Thoracic aorta (tissue), 2 donors: ENCODE measurements at places on chromosomes 7 and 10. TPM values are rescaled to one million over a fixed set of nuclear protein-coding genes. Genes with fewer than 3 reads are reported as not detected.

NSMCE4A gene
- total RNA-seq, result 64.0 TPM

SEMA3A gene
- total RNA-seq, result 1.1 TPM

GRCh38 chr7:194252-195009, 2.1 kb downstream of the FAM20C start:
- no peak for DNase-seq

DNA sequence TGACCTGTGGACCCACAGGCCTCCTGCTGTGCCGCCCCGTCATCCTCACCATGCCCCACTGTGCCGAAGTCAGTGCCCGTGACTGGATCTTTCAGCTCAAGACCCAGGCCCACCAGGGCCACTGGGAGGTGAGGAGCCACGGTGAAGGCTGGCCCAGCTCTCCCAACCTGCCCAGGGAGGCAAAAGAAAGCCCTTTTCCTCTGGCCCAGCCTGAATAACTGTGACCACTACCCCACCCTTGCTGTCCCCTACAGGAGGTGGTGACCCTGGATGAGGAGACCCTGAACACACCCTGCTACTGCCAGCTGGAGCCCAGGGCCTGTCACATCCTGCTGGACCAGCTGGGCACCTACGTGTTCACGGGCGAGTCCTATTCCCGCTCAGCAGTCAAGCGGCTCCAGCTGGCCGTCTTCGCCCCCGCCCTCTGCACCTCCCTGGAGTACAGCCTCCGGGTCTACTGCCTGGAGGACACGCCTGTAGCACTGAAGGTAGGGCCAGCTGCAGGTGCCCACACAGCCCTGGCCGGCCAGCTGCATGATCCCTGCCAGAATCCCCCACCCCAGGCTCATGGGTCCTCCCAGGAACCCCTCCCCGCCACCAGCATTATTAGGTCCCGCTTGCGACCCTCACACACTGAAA, 25.5 kb upstream of the SLC29A3 start:
- DNase-seq, result no peak

GRCh38 chr7:23546897-23547572, 15.3 kb upstream of the TRA2A start:
- no peak for DNase-seq

GRCh38 chr7:138842111-138842510, 44.1 kb upstream of the ATP6V0A4 start:
- DNase-seq, result no peak

DNA sequence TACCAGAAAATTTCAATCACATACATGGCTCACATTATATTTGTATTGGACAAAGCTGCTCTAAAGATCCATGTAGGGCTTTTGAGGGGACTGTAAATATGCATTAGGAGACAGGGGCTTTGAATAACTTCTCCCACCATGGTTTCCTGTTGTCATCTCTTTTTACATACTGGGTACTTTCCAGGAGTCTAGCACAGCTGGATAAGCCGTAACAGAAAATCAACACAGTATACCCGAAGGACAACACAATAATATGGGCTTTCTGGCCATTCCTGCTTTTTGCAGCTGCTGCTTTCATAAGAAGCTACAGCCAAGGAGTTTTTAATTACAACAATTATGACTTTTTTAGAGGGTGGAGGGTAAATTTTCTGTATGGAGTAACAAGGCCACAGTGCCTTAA, 63.4 kb upstream of the SRPK2 start:
- DNase-seq, result no peak

OR6V1 gene
- total RNA-seq, result not detected

GRCh38 chr7:158064631-158065030, 523.0 kb downstream of the PTPRN2 start:
- no peak for DNase-seq

TRPV5 gene
- not detected for total RNA-seq

AGAP6 gene
- total RNA-seq, result 26.9 TPM

BHLHA15 gene
- not detected for total RNA-seq

DNA sequence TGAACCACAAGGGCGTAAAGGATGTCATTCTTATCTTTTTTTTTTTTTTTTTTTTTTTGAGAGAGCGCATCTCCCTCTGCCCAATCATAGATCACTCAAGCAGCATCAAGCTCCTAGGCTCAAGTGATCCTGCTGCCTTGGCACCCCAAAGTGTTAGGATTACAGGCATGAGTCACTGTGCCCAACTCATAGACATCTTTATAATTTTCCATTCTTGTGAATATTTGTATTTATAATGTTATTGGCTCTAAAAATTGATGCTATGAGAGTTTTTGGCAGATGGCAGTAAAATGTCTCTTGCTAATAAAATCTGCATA, 128.7 kb downstream of the AKR1D1 start:
- DNase-seq, result no peak

DNA sequence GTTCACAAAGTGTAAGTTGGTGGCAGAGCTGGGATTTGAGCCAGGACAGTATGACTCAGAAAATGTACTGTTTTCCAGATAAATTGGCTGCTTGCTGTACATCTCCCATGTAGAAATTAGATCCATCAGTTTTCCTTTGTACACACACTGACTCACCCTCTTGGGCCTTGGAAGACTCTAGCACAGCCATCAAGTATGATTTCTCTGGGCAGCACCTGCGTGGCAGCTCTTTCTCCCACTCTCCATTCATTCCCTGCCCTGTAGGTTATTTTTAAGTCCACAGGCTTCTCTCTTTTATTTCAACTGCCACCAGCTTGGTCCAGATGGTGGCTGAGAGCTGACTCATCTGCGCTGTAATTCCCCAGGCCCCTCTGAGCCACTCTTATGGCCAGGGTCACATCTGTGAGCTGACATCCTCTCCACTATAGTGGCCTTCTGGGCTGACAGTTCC, 28.3 kb upstream of the SDK1 start:
- DNase-seq, result no peak

PNLIP gene
- total RNA-seq, result 1.7 TPM

OPN1SW gene
- total RNA-seq, result not detected

DNA sequence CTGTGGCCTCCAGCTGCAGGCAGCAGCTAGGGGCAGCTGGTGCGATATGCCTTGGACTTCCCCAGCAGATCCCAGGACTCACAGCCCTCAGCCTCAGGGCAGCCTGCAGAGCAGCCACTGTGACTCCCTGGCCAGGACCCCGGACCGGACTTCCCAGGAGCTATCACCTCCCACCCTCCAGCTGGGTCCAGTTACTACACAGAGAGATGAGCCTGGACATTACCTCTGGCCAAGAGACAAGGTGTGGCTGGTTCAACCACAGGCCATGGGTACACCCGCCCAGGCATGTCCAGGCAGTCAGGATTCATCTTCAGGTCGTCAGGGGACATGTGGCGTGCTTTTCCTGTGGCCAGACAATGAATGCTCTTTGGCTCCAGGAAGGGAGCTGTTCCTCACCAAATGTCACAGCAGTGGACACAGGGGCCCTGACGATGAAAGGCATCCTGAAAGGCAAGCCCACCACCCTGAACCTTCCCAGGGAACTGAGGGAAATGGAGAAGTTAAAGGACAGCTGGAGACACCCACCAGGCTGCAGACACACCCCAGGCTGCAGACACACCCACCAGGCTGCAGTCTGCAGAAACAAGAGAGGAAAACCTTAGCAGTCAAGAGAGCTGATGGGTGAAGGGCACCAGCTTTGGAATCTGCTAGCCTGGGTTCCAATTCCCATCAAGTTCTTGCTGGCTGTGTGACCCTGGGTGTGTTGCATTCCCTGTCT, 25.8 kb upstream of the NANOS1 start:
- DNase-seq, result no peak

OR2A1 gene
- 0.14 TPM for total RNA-seq

DNA sequence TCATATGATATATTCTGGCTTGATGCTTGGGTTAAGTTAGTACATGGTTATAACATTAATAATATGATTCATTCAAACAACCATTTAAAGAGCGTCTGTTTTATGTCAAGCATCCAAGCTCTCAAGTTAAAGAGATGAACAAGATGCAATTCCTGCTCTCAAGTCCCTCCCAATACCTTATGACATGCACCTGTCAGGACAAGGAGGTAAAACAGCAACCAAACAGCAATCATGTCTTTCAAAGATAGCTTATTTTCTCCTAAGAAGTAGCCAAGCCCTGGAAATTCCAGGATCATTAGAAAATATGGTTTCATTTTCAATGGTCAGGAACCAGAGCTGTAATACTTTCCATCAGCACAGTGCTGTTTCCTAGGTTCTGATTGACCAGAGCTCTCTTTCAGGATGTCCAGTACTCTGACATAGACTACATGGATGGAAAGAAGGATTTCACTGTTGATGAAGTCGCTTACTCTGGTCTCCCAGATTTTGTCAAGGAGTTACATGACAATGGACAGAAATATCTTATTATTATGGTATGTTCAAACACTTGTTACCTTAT, 29.0 kb downstream of the MGAM2 start:
- no peak for DNase-seq

GRCh38 chr10:88288320-88289059, 294.6 kb downstream of the RNLS start:
- no peak for DNase-seq

DNA sequence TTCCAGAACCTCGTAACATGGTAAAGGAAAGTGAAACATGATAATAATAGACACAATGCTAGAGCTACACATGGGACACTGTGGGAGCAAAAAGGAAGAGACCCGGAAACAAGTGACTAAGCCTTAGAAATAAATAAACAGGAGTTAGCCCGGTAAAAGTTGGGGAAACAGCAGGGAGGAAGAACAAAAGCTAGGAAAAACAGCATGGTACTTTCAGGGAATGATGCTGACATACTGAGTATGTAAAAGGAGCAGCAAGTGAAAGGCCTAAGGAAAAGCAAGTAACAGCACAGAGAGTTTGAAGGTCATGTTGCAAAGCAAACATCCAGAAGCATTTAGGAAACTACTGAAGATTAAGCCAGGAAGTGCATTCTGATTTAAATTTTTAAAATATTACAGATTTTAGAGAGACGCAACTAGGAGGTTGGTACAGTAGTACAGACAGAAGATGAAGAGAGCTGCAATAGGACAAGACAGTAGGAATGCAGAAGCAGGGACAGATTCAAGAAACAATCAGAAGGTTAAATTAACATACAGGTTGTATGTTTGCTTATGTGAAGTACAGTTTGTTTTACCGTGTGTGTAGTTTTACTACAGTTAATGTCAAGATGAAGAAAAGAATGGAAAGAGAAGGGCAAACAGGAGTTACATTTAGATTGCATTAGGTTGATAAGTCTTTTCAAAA, 63.7 kb downstream of the ARHGAP12 start:
- DNase-seq, result no peak

- DNase-seq, result no peak
These were observed 572.8 kb downstream of the REEP3 start for GRCh38 chr10:64093946-64094535.

ANXA8L1 gene
- not detected for total RNA-seq

CLCN1 gene
- total RNA-seq, result 0.68 TPM

GRCh38 chr10:79055100-79055782, 13.5 kb upstream of the ZMIZ1 start:
- DNase-seq, result no peak

DNA sequence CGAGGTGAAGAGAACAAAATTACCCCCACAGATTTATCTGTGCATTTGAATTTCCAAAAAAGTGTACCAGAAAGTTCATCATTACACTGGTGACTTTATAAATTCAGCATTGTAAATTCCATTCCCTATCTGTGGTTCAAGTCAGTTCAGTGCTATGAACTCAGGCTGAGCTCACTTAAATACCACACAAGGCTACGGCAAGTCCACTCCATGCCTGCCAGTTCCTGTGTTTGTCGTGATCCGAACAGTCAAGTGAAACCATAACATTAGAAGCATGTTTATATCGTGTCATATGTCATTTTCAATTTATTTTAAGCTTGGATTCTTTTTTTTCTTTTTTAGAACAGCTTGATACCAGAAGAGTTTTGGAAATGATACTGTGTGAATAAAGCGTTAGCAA, 14.8 kb downstream of the MBL2 start:
- DNase-seq, result no peak

DNA sequence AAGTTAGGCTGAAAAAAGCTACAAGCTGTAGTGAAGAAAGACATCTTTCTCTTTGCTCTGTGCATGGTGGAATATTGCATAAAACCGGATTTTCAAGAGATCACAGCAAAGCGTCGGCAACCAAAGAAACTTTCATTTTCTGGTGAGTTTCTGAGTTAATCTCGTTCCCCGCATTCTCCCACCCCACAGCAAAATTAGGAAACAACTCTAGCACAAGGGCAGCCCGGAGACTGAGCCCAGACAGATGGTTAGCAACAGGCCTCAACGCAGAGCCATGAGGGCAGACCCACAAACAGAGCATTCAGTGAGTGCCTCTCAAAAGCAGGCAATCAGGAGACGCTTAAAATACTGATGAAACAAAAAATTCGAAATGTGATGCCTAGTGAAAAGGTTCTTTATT, 396.1 kb upstream of the KLF6 start:
- DNase-seq, result no peak

GRCh38 chr7:80611353-80611752, 27.1 kb upstream of the CD36 start:
- no peak for DNase-seq
